ENCODE measurements at places on chromosomes 1 and 21. TPM values are rescaled to one million over a fixed set of nuclear protein-coding genes. Genes with fewer than 3 reads are reported as not detected.

DNA sequence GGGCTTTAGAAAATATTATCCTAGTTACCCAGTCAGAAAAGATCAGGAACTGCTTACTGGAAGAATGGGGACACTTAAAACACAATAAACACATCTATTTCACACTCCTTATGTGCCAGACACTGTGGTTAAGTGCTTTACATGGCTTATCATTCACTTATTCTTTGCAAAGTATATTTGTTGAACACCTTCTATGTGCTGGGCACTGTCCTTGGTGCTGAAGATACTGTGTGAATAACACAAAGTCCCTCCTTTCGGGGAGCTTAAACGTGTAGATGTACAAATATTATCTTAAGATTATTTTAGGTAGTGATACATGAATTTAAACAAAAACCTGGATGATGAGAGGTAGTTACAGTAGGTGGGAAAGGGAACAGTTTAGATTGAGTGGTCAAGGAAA is 169.3 kb downstream of the ST6GALNAC5 start:
- DNase-seq = no peak

OR6K3 gene
- total RNA-seq = not detected

SFPQ gene
- total RNA-seq = 440 TPM

ANGPTL3 gene
- not detected for total RNA-seq

DNA sequence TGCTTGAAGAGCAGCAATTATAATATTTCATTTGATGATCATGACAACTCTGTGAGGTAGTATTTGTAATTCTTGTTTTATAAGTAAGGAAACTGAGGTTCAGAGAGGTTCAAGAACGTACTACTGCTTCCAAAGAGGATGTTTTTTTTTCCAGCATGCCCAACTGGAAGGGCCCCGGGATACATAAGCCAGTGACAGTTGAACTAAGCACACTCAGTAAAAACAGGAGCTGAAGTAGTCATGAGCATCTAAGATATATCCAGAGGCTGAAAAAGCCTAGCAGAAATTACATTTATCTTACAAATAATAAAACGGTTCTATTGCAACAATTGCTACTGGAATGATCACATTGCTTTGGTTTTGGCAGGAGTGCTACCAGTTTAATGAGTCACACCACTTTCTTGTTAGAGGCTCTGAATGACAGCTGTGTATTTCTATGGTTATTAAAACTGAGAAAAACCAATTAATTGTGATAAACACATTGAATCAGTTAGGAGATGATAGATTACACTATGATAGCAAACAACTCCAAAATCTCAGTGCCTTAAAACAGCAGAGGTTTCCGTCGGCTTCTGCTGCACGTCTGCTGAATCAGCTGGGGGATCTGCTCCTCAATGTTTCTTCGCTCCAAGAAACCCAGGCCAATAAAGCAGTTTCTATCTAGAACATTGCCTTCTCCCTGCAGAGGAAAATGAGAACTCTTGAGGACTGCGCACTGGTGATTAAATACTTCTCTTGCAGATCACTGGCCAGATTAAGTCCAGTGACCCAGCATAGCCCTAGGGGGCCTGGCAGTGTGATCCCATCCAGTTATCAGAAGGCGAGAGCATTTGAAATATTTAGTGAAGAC is 522.7 kb downstream of the PLPP3 start:
- DNase-seq = no peak

PIGM gene
- 4.7 TPM for total RNA-seq

DNA sequence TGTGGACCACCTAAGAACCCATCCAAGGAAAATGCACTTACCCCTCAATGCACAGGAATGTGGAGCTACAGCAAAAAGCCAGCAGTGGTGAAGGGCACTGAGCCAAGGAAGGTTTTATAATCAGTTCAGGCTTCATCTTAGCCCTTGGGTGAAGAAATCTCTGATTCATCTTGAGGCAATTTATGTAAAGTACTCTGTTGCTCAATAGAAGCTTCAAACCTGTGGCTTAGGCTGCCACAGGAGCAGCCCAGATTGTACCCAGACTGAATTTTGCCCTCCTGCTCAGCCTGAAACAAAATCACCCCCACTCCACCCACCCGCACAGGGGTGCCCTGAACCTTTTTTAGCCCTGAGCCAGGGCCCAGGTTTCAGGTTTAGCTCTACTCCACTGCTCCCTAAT is at the start of gene S100A12:
Gene S100A12, minus strand, starts transcription at position 111 of the 400 bp plus-strand sequence. CDS start 1,029 bp downstream, outside the sequence.
- no peak for DNase-seq

DNA sequence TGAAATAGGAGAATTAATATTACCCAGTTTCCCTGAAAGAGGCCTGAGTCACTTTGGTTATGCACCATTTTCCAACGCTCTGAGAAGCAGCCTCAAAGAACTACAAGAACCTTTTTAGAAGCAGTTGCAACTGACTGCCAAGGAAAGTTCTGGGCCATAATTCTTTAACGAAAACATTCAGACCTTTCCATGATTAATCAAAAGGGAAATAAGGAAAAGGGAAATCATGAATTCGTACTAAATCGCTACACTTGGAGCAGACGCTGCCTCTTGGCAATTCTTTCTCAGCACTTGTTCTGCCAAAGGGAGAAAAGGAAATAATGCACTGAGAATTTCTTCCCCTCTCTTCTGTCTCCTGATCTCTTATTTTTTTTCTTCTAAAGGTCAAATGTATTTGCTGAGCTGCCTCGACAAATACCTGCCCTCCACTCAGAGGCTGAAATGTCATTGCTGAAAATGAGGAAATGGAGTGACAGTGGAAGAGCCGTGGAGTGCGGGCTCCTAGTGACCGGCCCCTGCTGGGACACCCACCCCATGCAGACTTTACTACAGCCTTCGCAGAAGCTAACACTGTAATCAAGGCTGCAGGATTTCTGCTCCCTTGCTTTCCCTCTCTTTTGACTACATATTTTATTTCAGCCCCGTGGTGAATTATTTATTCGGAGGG is 67.9 kb upstream of the GALNT2 start:
- DNase-seq = no peak

GRCh38 chr1:166032572-166033371 is 134.0 kb downstream of the FAM78B start:
- DNase-seq = no peak

KAZN gene
- 0.74 TPM for total RNA-seq

GRCh38 chr1:151213560-151213959 is 15.2 kb downstream of the PIP5K1A start:
- no peak for DNase-seq

DNA sequence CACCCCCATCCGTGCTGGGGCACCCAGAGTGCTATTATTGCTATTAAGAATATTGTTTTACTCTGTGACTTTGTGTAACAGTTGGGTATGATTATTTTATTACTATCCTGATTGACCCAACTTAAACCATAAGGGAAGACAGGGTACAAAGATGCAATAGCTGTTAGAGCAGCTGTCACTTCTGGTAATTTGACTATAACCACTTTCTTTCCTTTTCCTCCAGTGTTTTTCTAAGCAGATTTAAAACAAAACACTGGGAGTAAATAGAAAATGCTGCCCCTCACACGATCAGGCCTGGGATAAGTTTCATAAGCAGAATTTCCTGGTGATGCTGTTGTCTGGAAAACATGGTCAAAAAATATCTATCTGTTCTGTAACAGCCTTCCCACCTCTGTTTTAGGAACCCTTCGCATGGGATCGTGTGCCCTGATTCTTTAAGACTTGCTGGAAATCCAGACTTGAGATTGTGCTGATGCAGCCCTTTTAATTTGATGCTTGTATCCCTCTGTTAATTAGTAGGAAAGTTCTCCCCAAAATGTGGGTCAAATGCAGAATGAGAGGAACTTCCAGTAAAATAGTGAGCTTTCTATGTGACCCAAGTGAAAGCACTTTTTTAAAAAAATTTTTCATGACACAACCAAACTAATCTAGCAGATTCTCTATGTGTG is 165.3 kb downstream of the FMN2 start:
- no peak for DNase-seq

- DNase-seq = no peak
Measured at GRCh38 chr21:33557447-33557846, 14.6 kb downstream of the SON start.

DNA sequence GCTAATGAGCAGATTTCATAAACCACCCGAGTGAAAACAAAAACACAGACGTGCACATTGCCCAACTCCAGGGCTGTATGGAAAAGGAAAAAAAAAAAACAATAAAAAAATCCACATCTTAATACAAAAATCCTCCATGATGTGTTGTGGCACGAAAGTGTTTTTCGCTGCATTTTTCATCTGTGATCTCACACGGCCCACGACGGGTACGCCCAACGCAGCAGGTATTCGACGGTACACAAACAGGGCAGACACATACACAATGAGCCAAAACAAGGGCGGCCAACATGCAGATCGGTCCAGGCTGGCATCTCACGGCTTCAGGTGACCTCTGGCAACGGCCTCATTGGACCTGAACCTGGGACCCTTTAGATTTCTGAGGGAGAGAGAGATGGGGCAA is 31.1 kb downstream of the CASZ1 start:
- no peak for DNase-seq

- DNase-seq = no peak
Measured at GRCh38 chr1:54714881-54715492, 674 bp upstream of the TTC4 start.

PRR9 gene
- not detected for total RNA-seq

PDPN gene
- not detected for total RNA-seq

FCRL5 gene
- total RNA-seq = 0.31 TPM

GRCh38 chr1:60055336-60055735 is 18.2 kb downstream of the C1orf87 start:
- DNase-seq = no peak

TMPRSS2 gene
- not detected for total RNA-seq

FCGR3A gene
- not detected for total RNA-seq

FAM177B gene
- total RNA-seq = not detected

DNA sequence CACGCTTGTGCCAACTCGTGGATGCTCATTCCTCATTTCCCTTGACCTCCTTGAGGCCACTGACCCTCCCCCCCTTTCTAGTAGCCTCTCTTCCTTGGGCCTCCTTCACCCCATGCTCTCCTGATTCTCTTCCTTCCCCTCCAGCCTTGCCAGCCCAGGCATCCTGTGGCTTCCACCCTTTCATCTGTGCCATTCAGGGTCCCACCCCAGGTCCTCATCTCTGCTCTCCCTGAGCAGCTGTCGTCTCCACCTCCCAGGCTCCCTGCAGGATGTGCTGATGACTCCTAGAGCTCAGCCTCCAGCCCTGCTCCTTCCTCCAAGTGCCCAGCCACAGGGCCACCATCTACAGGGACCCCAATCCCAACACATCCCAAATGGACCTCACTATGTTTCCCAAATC is 197.4 kb downstream of the GRIK3 start:
- DNase-seq = no peak

GRCh38 chr1:19507516-19507915 is 22.2 kb upstream of the CAPZB start:
- no peak for DNase-seq

AMY2B gene
- total RNA-seq = 5.3 TPM

TEDDM1 gene
- not detected for total RNA-seq

FAM131C gene
- total RNA-seq = 0.34 TPM

- no peak for DNase-seq
Measured at GRCh38 chr1:221074332-221074731, 195.1 kb downstream of the HLX start.

FNDC5 gene
- not detected for total RNA-seq

NTNG1 gene
- total RNA-seq = 1.6 TPM

- no peak for DNase-seq
Measured at GRCh38 chr1:167913895-167914496, at the start of gene ADCY10. ADCY10 (minus strand) TSS chr1:167914134; CDS start chr1:167905140, 8,994 bp downstream.

KCNA2 gene
- total RNA-seq = 0.04 TPM

GRCh38 chr21:34722684-34723300 is 54.0 kb downstream of the CLIC6 start:
- DNase-seq = peak; percentile 24

DNA sequence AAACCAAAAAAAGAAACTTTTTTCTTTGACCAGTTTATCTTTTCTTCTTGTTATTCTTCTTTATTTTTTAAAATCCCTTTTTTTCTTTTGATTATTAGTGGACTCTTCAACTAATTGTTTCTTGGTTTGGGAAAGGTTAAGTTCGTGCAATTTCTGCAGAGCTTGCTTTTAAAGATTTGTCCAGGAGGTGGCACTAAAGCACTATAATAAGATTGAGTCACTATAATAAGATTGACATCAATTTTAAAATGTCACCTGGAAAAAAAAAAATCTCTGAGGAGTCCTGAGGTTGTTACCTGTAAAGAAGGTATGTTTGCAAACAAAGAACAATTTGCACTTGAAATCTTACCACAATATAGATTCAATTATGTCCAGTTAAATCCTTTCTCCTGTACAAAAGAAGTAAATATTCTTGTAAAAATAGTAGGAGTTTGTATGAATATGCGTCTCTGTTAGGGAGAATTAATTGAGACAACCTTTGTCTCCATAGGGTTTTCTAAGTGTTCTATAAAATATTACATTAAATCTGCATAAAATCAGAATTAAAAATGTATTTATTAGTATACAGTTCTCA is 166.7 kb downstream of the ADGRL4 start:
- DNase-seq = no peak

GRCh38 chr1:233704170-233704897 is 90.4 kb downstream of the KCNK1 start:
- DNase-seq = no peak

NR1I3 gene
- total RNA-seq = not detected

SLC9C2 gene
- total RNA-seq = not detected

GRCh38 chr21:28439788-28440187 is 552.9 kb downstream of the LTN1 start:
- DNase-seq = no peak

DNA sequence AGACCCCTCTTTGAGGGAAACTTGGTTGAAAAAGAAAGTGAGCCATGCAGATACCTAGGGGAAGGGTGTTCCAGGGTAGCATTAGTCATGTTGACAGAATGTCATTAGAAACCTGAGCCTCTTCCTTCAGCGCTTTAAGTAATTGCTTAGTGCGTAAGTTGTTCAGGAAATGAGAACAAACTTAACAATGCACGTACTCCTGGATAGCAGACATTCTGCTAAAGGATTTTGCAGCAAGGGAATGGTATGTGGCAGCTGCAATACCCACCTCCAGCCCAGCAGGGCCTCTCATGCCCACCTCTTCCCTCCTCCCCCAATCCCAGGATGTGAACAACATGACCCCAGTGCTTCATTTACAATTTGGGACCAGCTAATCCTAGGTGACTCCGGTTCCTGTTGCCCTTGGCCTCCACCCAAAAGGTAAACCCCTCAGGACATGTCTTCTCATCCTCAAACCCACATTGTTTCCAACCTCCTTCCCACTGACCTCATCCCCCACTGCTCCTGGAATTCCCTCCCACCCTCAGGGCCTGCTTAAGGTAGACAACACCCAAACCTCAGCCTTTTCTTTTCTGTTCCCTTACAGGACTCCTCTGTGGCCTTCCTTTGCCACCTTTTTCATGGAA is 98.0 kb upstream of the BCAR3 start:
- no peak for DNase-seq

DNA sequence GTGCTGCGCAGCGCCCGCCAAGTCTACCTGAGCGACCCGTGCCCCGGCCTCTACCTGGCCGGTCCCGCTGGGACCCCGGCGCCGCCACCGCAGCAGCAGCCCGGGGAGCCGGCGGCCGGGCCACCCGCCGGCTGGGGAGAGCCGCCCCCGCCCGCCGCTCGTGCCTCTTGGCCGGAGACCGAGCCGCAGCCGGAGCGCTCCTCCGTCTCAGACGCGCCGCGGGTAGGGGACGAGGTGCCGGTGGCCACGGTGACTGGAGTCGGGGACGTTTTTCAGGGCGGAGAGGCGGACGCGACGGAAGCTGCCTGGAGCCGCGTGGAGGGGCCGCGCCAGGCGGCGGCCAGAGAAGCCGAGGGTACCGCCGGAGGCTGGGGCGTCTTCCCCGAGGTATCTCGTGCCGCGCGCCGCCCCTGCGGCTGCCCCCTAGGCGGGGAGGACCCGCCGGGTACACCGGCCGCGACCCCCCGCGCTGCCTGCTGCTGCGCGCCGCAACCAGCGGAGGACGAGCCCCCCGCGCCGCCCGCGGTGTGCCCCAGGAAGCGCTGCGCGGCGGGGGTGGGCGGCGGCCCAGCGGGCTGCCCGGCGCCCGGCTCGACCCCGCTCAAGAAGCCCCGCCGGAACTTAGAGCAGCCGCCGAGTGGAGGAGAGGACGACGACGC is 646 bp downstream of the IER5 start:
- DNase-seq = peak; percentile 51

Measured in activated naive CD8-positive, alpha-beta T cell treated with anti-CD3 and anti-CD28 coated beads for 36 hours (primary cell).